ENCODE measurements at places on chromosomes 2 and 18.

GRCh38 chr2:165054652-165055051 is 99.3 kb upstream of the SLC38A11 start:
- no peak for DNase-seq

GRCh38 chr2:228559774-228560415 is 378.4 kb upstream of the SPHKAP start:
- DNase-seq: no peak

- DNase-seq: no peak
These were observed 74.7 kb upstream of the PPM1B start for GRCh38 chr2:44093970-44094369.

DNA sequence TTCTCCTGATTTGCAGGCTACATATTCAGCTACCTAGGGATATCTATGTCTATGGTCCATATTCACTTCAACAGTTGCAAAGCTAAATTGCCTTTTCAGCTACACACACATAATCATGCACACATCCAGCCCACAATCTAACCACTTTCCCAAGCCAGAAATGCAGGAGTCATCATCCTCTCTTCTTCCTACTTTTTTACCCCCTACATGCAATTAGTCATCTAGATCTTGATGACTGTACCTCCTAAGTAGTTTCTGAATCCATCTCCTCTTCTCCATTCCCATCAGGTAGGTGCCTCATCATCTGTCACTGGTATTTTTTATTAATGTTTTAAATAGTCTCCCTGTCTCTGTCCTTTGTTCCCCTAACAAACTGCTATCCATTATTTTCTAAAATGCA is 23.7 kb upstream of the SPRED2 start:
- DNase-seq: no peak

DNA sequence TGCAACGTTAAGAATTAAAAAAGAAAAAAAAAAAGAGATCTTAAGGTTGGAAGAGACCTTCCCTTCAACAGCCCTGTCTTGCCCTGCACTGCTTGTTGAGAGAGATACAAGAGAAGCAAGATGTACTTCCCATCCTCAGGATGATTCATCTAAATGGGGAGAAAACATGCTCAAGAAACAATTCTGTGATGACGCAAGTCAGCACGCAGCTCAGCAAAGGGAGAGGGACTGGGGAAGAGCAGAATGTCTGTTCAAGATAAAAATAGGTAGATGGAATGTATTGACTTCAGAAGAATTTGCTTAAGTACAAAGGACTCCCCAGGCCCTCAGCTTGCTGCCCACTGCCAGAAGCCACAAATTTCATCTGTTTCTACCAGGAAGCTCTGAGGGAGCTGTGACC is 198.2 kb upstream of the SPRED2 start:
- DNase-seq: no peak

GRCh38 chr18:10370716-10371115 is 83.7 kb upstream of the APCDD1 start:
- no peak for DNase-seq

DNA sequence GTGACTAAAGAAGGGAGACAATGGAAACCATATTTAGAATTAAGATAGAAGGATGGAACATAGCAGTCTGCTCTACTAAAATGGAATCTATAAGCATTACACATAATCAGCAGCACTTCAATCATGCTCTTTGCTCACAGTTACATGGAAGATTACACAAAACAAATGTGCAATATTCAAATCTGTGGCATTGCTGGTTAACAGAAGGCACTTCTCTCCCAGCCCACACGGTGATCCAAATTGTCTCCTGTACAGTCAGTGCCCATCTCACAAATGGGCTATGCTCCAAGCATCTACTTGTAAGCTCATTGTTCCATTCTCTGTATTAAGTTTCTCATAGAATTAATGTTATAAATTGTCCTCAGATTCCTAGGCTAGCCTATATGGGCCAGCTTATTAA is 716.6 kb downstream of the NRXN1 start:
- DNase-seq: no peak

- DNase-seq: no peak
These were observed 4.4 kb downstream of the BCL2 start for GRCh38 chr18:63315131-63315662.

GRCh38 chr2:190477661-190478454 is 56.7 kb downstream of the NEMP2 start:
- DNase-seq: no peak

GRCh38 chr18:62209046-62209445 is 22.0 kb downstream of the RELCH start:
- DNase-seq: no peak

DNA sequence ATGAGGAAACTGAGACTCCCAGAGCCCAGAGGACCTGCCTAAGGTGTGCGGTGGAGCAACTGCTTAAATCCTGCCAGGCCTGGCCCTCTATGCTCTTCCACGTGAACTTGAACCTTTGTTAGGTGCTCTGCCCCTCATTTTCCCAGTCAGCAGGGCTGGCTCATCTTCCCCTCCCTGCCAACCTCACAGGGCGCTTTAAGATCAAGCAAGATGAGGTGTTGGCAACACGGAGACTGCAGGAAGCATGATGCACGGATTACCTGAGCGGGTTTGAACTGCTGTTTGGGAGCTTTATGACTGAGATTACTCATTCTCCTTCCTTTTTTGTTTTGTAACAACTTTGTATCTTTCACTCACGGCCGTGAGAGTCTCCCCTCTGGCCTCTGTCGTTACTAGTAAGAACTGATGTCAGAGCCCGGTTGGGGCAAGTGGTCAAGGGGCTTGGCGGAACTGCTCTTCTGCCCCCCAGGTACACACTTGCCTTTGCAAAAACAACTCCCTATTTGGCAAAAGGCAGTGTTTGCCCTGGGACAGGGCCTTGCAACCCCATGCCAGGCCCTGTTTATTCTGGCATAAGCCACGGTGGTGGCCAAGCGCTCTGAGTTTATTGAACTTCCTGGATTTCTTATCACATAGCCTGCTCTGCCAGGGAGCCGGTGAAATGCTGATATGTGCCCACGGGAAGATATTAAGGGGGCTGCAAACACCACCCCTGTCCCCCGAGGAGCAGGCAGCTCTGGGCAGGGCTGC is 127.8 kb downstream of the INHBB start:
- DNase-seq: no peak

GRCh38 chr18:12773369-12773768 is 70.5 kb downstream of the PSMG2 start:
- DNase-seq: no peak

GRCh38 chr2:156955701-156956100 is 301.8 kb upstream of the GALNT5 start:
- no peak for DNase-seq

GRCh38 chr2:181553244-181553643 is 96.1 kb downstream of the ITGA4 start:
- no peak for DNase-seq

DNA sequence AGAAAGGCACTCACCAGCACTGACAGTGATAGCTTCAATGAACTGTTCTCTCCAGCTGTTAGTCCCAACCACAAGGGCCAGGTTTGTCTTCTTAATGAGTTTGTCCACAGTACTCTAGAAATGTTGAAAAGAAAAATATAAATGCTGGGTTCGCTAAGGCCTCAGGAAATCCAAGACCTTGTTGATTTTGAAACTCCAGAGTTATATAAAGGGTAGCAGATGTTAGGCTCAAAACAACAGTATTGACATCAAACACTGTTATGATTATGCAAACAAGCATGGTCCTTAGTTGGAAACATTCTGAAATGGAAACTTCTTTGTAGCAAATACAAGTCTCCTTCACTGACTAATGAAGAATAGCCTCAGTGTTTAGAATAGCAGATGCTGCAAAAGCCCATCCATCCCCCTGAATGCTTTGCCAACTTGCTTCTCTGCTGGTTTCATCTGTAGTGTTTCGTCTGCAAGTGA is 291.1 kb downstream of the SLC8A1 start:
- DNase-seq: no peak

DNA sequence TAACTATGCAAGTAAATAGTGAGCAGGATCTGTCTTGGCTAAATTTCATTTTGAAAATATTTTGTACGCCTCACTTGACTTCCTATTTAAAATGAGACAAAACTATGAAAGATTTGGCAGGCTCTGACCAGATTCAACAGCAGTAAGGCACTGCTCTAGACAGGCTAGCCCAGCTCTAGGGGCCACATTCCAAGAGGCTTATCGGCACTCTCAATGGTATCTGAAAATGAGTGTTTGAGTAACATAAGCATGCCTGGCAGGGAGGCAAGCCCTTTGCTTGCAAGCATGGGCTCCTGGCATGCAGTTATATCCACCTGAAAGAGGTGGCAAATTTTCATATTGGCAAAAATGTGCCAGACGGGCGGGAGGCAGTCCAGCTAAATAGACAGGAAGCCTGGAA is 10.5 kb downstream of the CAPN13 start:
- DNase-seq: peak; percentile 6

DNA sequence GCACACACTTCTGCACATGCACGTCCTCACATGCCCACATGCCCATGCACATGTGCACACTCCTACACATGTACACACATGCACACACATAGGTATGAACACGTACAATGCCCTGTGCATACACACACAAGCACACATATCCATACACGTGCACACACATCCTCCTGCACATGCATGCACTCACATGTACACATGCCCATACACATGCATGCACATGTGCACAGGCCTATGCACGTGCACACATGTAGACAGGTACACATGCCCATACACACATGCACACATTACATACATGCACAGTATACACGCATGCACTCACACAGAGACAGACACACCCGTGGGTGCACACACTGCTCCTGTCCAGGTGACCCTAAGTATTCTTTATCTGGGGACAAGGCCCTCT is 34.3 kb downstream of the GPC1 start:
- DNase-seq: no peak

GRCh38 chr2:157468931-157469708 is 25.2 kb upstream of the CYTIP start:
- DNase-seq: no peak

GRCh38 chr2:127023504-127023903 is 83.5 kb downstream of the BIN1 start:
- no peak for DNase-seq

GRCh38 chr2:231781798-231782726 is 980 bp upstream of the PDE6D start:
- DNase-seq: no peak

DNA sequence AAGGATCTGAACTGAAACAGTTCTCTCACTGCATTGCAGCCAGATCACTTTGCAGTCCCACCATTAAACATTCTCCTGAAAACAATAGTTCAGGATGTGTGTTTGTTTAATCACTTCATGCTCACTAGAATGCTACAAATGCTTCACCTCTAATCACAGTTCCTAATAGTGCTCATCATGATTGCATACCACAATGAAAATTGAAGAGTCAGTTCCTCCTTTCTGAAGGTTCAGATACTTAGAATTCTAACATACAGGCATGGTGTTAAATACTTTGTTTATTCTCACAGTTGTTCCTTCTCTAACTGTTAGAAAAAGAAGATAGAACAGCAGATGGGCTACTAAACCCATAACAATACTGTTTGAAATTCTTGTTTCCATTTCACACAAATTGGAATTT is 622.3 kb upstream of the ACVR2A start:
- DNase-seq: no peak

DNA sequence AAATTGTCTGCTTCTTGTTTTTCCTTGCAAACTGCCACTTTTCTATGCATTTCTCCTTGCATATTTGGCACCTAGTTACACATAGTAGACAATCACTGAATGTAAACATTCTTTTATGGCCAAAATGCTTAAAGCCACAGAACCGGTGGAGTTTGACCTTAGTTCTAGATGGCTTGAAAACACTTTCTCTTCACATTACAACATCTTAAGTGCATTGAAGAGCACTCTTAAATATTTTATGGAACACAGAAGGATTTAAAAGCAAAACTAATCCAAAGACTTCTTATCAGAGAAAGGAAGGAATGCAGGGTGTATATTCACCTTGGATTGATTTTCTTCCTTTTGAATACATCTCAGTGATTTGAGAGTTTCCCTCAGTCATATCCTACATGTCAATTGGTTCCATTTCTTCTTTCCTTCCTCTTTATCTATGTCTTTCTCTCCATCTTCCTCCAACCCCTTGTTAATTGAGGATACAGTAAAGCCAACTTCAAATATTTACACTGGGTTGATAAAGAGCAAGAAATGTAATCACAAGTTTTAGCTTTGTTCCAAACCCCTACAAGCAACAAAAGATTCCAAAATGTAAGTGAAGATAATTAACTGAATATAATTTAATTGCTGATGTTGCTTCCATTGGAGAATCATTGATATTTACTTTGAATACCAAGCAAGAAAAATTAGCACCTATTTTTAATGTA is 548.0 kb downstream of the CNTNAP5 start:
- no peak for DNase-seq

GRCh38 chr2:16746329-16746728 is 80.7 kb upstream of the CYRIA start:
- no peak for DNase-seq

DNA sequence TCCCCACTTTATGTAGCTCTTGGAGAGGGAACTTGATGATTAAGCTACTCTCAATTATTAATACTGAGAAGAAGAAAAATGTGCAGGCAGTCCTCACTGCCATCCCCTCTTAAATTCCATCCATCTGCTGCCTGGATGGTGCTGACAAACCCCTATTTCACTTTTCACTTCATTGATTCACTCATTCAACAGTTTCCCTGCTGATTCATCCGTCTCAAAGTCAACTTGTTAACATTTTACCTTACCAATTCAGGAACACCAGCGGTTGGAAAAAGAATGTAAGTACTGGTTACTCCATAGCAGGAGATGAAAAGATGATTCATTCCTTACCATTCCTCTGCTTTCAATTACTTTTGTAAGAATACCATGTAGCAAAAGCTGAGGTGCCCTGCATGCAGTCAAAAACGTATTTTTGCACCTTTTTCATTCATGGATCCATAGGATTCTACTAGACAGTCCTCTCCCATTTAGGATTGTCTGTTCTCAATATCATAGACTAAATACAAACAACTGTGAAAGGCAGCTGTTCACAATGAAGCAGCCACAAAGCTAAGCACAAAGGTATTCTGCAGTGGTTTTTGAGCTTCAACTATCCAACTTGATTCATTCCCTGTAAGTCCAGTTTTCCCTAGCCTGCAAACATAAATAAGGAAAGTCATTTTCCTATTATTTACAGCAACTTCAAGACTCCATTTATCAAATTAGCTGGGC is 262.0 kb downstream of the MREG start:
- DNase-seq: no peak

DNA sequence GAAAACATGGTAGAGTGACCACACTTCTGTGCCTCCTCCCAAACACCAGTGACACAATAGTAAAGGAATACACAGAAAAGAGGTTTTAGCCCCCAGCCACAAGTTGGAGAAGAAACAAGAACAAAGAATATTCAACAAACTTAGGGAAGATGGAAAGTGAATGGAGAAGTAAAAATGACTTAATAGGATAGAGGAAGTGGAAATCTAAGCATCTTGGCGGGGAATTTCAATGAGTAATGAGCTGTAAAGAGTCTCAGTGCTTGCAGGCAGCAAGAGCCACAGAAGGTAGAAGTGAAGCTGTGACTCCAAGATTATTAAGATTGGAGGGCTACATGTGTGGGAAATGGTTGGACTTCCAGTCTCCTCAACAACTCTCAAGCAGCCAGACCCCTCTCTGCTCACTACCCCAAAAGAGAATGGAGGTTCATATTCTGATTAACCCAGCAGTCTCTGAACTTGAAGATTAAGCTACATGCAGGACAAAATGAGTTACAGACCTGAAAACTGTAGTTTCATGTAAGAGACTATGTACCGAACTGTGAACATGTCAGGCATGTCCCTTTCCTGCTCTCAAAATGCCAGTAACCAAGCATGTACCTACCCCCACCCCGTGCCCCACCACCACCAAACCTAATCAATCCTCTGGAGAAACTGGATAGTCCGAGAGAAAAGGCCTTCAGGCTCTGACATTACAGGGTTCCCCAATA is 16.9 kb upstream of the HNRNPLL start:
- DNase-seq: no peak
